ENCODE measurements at places on chromosomes 6 and 20.

DNA sequence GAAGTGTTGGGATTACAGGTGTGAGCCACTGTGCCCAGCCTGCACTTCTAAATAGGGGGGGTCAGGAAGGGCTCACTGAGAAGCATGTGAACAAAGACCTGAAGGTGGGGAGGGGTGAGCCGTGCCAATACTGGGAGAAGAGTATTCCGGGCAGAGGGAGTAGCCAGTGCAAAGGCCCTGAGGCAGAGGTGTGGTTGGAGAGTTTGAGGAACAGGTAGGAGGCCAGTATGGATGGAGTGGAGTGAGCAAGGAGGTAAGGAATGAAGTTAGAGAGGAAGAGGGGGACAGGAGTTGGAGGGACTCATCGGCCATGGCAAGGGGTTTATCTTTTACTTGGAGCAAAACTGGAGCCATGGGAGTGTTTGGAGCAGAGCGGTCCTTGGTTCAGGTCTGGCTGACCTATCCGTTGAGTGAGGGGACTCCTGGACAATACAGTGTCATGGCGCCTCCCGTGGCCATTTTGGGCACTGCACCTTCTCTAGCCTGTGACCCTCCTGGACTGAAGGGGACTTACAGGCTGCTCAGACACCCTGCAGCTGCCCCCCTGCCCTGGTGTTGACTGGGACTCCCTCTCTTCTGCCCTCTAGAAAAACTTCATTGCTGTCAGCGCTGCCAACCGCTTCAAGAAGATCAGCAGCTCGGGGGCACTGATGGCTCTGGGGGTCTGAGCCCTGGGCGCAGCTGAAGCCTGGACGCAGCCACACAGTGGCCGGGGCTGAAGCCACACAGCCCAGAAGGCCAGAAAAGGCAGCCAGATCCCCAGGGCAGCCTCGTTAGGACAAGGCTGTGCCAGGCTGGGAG lies 12.1 kb downstream of the FOXS1 start:
- DNase-seq, result no peak

DNA sequence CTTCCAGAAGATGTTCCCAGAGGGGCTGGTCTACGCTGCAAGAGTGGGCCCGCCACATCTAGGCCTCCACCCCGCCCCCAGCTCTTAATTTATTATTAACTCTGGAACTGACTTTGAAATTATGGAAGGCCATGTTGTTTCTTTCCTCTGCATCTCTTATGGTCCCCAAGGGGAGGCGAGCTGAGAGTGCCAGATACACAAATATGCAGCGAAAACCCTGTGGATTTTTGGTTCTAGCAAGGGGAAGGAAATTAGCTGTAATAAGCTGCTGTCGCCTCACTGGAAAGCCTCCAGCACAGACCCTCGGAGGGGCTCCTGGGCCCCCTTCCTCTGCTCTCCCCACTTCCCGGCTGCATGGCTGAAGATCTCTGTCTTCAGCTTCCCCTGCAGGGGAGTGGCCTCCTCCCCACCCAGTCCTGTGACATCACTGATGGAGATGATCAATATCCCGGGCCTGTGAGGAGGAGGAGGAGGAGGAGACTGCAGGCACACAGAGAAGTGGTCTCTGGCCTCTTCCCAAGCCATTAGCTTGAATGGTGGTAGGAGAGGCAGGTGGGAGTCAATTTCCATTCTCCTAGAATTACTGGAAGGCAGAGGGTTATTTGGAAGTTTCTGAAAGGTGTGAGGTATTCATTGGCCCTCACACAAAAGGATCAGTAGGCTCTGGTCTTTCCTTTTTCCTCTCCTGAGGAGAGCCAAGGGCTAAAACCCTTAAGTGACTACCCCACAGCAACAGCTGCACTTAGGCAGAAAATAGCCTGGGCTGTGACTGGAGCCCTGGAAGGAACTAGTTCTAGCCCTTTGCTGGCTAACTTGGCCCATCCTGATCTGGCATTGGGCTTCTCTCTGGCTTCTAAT lies 39.7 kb upstream of the CCDC167 start:
- no peak for DNase-seq

- peak; percentile 44 for DNase-seq
These were observed at the start of gene EPB41L1 for GRCh38 chr20:36154700-36155628. TSS of gene EPB41L1 (plus strand) at chr20:36154740. CDS start at chr20:36173778, 19,038 bp downstream.

- peak; percentile 98 for DNase-seq
These were observed at the start of gene WASF1 for GRCh38 chr6:110179406-110180227. TSS of gene WASF1 (minus strand) at chr6:110179670. CDS start at chr6:110127601, 52,069 bp downstream.

- DNase-seq, result no peak
These were observed 1.4 kb upstream of the SNPH start for GRCh38 chr20:1264727-1265126.

DNA sequence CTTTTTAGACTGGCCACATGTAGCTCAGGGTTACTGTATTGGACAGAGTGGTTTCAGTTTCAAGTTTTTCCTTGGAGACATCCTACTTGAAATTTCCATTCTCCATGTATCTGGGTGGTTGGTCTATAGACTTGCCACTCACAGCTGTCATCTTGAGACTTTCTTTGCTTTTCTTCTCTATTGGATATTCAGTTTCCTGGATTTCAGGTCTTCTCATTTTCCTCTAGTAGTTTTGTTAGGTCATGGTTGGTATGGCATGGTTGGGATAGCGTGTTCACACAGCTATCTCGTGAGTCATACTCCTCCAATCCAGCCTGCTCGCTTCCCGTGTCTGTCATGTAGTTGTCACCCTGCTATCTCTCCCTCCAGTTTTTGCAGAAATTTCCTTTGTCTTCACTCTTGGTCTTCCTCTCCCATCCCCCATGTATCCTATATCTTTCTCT lies 48.3 kb downstream of the PTPN1 start:
- no peak for DNase-seq

DNA sequence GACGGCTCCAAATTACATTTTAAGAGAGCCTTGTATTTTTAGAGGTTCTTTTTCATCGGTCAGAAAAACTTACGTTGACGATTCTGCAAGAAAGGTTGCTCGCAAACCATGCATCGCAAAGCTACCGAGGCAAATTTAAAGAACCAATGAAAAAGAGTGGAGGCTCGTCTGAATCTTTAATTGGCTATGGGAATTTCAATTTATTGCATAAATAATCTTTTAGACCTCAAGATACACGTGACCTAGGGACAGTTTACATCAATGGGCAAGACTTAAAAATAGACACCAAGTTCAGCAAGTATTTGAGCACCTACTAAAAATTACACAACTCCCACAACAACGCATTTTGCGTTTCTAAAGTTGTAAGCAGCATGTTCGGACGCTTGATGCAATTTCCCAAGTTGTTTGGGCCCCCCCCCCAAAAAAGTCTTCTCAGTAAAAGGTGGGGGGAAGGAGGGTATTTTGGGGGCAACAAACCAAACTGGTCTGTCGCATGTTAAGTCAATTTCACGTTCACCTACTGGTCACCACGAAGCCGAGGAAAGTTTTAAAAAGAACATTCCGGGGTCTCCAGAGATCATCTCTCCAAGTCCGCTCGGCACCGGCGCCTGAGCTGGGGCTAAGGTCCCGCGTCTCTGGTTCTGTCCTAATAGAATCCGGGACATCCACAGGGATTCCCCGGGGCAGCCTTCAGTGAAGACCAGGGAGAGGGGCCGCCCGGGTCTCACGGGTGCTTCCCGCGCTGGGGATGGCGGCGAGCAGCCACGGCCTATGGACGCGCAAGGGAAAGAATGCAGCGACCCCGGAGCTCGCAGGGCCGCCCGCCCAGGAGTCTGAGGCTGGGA lies 851 bp downstream of the SNX5 start:
- no peak for DNase-seq

GRCh38 chr6:14501240-14501639 lies 383.7 kb downstream of the CD83 start:
- DNase-seq, result no peak

DNA sequence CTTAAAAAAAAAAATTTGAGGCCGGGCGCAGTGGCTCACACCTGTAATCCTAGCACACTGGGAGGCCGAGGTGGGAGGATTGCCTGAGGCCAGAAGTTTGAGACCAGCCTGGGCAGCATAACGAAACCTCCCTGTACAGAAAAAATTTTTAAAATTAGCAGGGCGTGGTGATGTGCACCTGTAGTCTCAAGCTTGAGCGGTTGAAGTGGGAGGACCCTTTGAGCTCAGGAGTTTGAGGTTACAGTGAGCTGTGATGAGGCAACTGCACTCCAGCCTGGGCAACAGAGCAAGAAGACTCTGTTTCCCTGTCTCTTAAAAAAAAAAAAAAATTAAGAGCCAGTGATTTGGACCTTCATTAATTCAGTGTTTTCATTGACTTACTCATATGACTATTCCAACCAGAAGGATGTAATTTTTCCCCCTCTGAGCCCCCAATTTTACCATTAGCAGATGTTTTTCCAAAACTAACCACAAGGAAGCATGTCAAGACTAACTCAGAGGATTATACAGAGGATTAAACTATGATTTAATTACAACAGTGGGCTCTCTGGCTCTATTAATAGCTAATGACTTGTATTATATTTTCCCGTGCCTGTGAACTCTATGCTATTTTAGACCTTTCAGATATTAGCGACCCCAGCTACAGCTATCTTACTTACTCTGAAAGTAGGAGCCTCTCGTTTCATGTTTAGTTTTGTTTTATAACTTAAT lies 75.1 kb downstream of the ARID1B start:
- no peak for DNase-seq

- DNase-seq, result no peak
These were observed 54.6 kb downstream of the BPIFB1 start for GRCh38 chr20:33337531-33338165.

GRCh38 chr6:89372506-89372901 lies 20.0 kb upstream of the UBE2J1 start:
- no peak for DNase-seq

GRCh38 chr6:96812077-96812703 lies 25.1 kb downstream of the GPR63 start:
- DNase-seq, result no peak

DNA sequence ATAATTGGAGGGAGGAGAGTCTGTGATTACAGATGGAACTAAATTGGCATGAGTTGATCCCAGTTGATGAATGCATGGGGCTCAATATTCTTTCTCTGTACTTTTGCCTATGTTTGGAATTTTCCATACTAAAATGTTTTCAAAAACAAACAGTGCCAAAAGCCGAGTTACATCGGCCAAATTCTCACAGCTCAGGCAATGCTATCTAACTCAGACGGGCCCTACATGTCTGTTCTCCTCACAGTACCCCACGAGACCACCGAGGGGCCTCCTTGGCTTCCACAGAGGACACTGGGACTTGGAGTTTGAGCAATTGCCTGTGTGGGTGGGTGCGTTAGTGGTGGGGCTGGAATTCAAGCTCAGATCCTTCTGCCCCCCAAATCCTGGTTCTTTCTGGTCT lies 413.2 kb downstream of the CDH26 start:
- DNase-seq, result no peak

DNA sequence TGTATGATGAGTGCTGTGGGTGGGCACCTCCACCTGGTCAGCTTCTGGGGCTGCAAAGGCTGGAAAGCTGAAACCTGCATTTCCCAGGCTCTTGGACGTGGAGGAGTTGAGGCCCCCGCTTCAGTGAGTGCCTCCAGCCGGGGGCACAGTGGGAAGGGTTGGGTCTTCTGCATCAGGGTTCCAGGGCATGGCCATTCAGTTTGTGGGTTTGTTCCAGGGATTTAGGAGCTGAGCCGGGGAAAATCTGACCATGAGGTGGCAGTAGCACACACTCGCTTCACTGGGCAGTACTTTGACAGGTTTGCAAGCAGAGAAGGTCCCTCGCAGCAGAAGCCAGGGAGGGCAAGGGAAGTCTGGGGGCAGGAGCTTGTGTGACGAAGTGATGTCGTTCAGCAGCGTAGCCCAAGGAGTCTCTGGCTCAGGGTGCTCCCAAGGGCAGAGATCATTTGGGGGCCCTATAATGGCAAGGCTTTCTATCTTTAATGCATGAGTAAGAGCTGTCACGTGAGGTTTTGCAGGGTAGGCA lies 69.5 kb upstream of the SULF2 start:
- DNase-seq, result no peak

- DNase-seq, result no peak
These were observed 2.3 kb upstream of the ALDH5A1 start for GRCh38 chr6:24492475-24492874.

DNA sequence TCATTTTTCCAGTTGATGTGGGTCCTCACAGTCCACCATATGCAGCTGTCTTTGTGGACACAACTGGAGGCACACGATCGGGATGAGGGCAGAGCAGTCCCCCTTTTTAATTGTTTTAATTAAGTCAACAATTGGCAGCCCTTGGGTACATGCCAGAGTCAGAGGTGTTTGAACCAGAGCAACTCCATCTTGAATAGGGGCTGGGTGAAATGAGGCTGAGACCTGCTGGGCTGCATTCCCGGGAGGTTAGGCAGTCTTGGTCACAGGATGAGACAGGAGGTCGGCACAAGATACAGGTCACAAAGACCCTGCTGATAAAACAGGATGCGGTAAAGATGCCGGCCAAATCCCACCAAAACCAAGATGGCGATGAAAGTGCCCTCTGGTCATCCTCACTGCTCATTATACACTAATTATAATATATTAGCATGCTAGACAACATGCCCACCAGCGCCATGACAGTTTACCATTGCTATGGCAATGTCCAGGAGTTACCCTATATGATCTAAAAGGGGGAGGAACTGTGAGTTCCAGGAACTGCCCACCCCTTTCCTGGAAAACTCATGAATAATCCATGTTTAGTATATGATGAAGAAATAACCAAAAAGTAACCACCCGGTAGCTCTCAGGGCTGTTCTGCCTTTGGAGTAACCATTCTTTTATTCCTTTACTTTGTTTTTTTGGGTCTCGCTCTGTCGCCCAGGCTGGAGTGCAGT lies 31.8 kb upstream of the BLCAP start:
- DNase-seq, result no peak

DNA sequence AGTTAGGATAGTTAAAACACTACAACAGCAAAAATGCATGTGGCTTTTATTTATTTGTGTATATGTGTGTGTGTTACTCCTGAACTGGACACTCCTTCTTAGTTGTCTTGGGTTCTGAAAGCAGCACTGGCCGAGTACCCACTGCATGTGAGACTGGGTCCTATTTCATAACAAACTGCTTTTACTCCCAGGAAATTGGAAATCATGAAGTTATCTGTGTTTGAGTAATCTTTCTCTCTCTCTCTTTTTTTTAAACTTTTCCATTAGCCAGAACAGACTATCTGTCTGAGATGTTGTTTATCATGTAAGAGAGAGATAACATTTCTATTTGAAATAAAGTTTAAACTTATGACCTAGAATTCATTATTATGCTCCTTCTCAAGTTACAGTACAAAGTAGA lies 110.4 kb downstream of the LIN28B start:
- no peak for DNase-seq

GRCh38 chr6:34301408-34301807 lies 52.6 kb upstream of the SMIM29 start:
- no peak for DNase-seq

GRCh38 chr6:145309842-145310535 lies 425.3 kb downstream of the EPM2A start:
- no peak for DNase-seq

- DNase-seq, result no peak
These were observed 6.9 kb upstream of the SUMO4 start for GRCh38 chr6:149393002-149393679.

GRCh38 chr6:155604991-155605390 lies 149.4 kb upstream of the NOX3 start:
- DNase-seq, result no peak

GRCh38 chr6:159002432-159003155 lies 2.6 kb upstream of the RSPH3 start:
- DNase-seq, result no peak

- no peak for DNase-seq
These were observed 120.8 kb upstream of the BCLAF1 start for GRCh38 chr6:136410201-136411024.

GRCh38 chr6:19663479-19663878 lies 173.7 kb upstream of the ID4 start:
- no peak for DNase-seq

GRCh38 chr20:38751360-38751976 lies 3.2 kb downstream of the ACTR5 start:
- DNase-seq, result peak; percentile 19

All from hippocampal formation (tissue), 2 donors.